CD4-positive, alpha-beta T cell treated with Interleukin-4 for 1 hour (primary cell): ENCODE measurements at places on chromosomes 3 and 15.

DNA sequence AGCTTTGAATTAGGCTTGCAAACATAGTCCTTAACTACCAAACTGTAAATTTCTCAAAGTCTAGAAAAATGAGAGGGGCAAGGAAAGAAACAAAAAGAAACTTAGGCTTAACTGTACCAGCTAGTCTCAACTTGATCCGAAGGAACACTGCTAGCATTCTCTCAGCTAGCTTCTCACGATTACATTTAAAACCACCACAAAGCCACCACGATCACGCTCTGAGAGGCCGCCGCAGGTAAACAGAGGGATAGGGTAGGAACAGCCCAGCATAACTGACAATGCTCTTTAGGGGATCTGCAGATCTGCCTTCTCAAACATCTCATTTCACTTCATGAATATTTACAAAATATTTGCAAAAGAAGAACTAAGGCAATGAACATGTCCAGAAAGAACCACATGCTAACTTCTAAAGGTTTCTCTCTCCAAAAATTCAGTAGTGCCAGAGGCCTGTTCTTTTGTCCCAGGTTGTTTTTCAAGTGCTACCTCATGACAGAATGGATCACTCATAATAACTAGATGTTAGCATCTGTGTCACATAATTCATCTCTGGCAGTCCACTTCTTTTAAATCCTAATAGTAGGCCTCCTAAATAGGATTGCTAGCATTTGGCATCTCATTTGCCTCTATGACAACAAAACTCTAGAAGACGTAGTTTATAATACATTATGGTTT, 18.9 kb downstream of the VGLL4 start:
- DNase-seq = peak; percentile 21

DNA sequence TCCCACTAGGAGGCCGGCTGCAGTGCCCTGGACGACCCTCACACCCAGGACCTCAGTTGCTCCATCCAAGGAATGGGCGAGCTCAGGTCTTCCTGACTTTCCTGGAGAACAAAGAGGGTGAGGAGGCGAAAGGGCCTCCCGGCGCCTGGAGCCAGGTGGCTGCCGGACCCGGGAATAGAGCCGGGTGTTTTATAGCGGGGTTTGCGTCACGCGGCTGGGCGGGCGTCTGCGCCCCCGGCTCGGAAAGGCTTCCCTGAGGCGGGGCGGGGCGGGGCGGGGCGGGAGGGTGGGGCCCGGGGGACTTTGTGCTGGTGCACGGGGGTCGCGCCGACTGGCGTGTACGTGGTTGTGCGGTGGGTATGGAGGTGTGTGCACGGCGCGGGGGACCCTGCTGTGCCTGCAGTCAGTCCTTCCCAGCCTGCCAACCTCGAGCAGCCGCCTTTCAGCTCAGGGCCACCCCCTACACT, 4.6 kb upstream of the PRKCD start:
- DNase-seq = no peak

DNA sequence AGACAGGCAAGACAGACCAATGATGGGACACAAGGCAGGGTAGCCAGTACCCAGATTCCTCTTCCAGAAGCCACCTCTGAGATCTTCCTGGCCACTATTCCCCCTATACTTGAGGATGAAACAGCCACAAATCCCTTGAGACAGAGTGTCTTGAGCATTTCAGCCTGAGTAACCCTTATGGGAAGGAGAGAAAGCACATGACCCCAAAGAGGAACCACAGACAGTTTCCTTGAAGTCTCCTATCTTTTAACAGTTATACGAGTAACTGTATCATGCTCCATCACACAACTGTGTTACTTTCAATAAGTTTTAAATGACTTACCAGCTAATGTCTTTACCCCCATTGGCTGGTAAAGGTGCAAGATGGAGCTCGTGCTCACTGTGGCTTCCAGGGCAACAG, 9.3 kb downstream of the VIPR1 start:
- DNase-seq = no peak

DNA sequence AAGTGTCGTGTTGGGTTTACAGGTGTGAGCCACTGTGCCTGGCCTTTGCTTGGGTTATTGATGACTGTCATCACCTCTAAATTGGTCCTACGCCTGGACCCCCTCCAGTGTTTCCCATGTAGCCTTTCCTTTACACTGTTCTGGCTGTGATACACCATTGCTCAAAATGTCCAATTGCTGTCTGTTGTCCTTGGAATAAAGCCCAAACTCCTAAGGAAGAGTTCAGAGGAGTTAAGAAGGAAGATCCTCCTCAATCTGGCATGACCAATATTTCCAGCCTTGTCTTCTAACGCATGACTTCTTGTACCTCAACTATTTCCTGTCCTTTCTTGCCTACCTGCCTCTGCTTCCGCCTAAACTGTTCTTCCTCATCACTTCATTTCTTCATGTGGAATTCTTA, 113.1 kb downstream of the POLR2M start:
- no peak for DNase-seq

DNA sequence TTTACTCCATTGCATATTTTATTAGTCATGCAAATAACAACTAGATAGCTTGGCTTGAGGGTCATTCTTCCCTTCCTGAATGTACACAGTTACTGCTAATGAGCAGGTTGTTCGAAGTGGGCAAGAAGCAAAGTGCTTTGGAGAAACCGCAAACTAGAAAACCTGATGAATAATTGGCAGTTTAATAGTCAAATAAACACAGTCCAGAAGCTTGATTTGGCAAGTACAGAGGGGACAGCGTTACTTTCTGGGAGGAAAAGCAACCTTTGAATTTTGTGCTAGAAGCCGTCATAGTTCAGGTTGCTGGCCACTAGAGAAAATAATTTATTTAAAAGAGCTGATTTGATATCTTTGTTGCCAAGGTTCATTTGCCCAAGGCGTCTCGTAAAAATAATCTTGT, 94.9 kb downstream of the MFSD1 start:
- no peak for DNase-seq

DNA sequence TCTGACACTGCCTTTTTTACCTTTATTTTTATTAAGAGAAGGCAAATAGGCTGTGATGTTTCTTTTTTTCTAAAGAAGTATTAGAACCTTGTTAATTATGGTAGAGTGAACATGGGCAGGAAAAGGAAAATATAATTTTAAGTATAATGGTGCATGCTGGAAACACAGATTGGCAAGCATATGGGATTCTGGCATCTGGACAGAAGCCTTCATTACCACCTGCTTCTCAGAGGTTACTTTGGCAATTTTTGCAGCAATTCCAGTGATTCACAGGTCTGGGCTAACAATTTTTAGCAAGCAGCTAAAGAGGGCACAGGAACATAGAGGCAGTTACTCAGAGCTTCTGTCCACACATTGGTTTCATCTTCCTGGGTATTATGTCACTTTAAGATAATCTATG, 258.3 kb downstream of the DIPK2A start:
- no peak for DNase-seq

DNA sequence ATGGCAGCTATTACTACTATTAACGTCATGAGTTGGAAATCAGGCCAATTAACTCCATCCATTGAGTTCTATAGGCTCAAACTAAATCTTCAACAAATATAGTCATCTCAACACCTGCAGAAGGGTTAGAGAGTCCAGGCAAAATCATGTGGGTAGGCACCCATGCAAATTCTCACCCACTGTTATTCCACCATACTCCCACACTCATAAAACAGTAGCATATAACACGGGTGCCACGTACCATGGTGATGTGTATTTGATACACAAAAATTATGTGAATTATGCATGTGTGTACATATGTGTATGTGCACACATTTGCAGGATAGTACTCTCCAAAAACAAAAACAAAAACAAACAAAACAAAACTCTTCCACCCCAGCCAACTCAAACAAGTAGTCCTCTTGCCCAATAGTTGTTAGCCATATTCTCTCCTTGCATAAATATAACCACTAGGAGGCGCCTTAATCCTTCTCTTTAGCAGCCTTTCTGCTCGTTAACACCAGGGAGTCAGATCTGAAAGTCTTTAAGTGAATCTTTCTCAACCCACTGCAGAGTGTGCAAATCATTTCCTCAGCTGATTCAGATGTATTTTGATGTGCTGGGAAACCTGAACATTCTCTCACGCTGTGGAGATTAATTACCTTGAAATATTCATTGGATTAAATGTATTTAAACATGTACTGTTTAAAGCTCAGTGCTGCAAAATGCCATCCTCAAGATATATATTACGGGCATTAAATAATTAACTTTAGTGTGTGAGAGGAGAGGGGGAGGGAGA, 38.0 kb upstream of the COPB2 start:
- DNase-seq = no peak
